GM20000 (cell line): ENCODE measurements at places on chromosomes 7 and 10.
A peak's percentile ranks its signal among the peaks of the same experiment; 100 is the strongest.

GRCh38 chr10:100828738-100829096 lies 83.3 kb downstream of the PAX2 start:
- DNase-seq, result peak; percentile 83

- DNase-seq, result no peak
Measured at GRCh38 chr10:98608411-98608810, 161.7 kb upstream of the HPS1 start.

DNA sequence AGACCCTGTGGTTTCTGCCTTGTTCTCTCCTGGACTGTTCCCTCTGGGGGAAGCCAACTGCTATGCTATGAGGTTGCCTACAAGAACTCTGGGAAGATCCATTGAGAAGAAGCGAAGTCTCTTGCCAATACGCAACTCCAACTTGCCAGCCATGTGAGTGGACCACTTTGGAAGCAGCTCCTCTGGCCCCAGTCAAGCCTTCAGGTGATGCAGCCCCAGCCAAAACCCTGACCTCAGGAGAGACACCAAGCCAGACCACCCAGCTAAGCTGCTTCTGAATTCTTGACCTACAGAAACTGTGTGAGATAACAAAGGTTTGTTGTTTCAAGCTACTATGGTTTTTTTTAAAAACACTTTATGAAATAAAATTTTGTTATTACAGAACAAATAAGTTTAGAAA lies 20.2 kb upstream of the MYL7 start:
- no peak for DNase-seq

GRCh38 chr7:157854066-157854891 lies 517.5 kb downstream of the DNAJB6 start:
- DNase-seq, result no peak

GRCh38 chr10:110304394-110304779 lies 333 bp downstream of the SMNDC1 start:
- no peak for DNase-seq

GRCh38 chr7:158649279-158649678 lies 55.3 kb downstream of the NCAPG2 start:
- DNase-seq, result no peak

DNA sequence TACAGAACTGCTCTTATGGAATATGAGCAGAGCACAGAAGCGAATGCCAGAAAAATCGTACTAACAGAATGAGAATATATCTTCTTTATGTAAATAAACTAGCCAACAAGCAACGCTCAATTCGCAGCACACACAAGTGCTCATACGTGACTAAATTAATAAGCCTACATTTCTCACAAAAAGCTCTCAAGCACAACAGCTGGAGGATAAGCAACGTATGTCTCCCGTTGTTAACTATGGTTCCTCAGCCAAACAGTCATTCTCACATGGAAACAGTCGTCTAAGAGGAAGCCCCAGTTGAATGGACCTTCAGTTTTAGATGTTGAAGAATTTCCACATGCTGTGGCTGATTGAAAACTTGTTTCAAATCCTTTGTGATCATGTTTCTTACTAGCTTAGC lies 110.4 kb downstream of the PKD1L1 start:
- DNase-seq, result no peak

DNA sequence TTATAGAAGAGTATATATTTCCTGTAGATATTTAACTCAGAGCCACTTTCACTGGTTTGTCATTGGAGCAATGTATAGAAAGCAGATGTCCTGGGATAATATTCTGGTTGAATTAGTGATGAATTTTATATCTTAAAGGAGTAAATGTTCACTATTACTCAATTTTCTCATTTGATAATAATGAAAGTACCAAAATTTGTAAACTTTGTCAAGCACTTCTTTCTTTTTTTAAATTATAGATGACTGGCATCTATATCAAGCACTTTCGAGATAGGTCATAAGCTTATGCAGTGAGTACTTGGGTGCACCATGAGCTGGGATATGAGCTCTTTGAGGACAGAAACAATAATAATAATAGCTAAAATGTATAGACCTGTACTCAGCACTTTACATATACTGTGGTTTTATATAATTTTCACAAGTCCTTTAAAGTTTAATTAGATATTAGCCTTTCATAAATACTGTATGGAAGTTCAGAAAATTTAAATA lies 11.3 kb downstream of the RSBN1L start:
- DNase-seq, result no peak

GRCh38 chr7:137574812-137575211 lies 231.3 kb upstream of the PTN start:
- no peak for DNase-seq

- DNase-seq, result no peak
Measured at GRCh38 chr10:113177156-113177935, 227.3 kb downstream of the TCF7L2 start.
